T-cell (primary cell): ENCODE measurements at places on chromosomes 2 and 18.

GRCh38 chr18:8139127-8139527 is 470.1 kb upstream of the RAB12 start:
- H3K4me1 ChIP-seq, result no peaks in the 10 kb centered on the region
- no peak for DNase-seq
- H3K27ac ChIP-seq, result no peak overlapping the region
- no peak overlapping the region for H3K4me3 ChIP-seq
- H3K27me3 ChIP-seq, result no peaks in the 10 kb centered on the region

GRCh38 chr18:76052227-76052595 is 442.8 kb downstream of the ZNF516 start:
- no peak overlapping the region for H3K4me3 ChIP-seq
- no peak for DNase-seq
- no peaks in the 10 kb centered on the region for H3K4me1 ChIP-seq
- H3K36me3 ChIP-seq, result no peaks in the 10 kb centered on the region
- no peak overlapping the region for H3K27ac ChIP-seq

- H3K27me3 ChIP-seq, result peaks cover 16% of the 10 kb centered on the region
- H3K27ac ChIP-seq, result no peak overlapping the region
- H3K4me3 ChIP-seq, result no peak overlapping the region
- no peaks in the 10 kb centered on the region for H3K4me1 ChIP-seq
- no peak for DNase-seq
Measured at GRCh38 chr2:202149936-202150335, 76.9 kb downstream of the KIAA2012 start.

GRCh38 chr2:231003186-231003585 is 7.3 kb downstream of the SPATA3 start:
- no peak for DNase-seq
- no peaks in the 10 kb centered on the region for H3K36me3 ChIP-seq
- H3K27ac ChIP-seq, result no peak overlapping the region

- peaks cover 5% of the 10 kb centered on the region for H3K36me3 ChIP-seq
- no peak overlapping the region for H3K27ac ChIP-seq
- H3K4me3 ChIP-seq, result no peak overlapping the region
Measured at GRCh38 chr2:32807662-32808061, 139.1 kb upstream of the LTBP1 start.

GRCh38 chr2:140454717-140455116 is 1674.5 kb upstream of the NXPH2 start:
- H3K4me3 ChIP-seq, result no peak overlapping the region
- no peaks in the 10 kb centered on the region for H3K4me1 ChIP-seq
- no peak for DNase-seq
- H3K27ac ChIP-seq, result no peak overlapping the region
- H3K36me3 ChIP-seq, result no peaks in the 10 kb centered on the region

DNA sequence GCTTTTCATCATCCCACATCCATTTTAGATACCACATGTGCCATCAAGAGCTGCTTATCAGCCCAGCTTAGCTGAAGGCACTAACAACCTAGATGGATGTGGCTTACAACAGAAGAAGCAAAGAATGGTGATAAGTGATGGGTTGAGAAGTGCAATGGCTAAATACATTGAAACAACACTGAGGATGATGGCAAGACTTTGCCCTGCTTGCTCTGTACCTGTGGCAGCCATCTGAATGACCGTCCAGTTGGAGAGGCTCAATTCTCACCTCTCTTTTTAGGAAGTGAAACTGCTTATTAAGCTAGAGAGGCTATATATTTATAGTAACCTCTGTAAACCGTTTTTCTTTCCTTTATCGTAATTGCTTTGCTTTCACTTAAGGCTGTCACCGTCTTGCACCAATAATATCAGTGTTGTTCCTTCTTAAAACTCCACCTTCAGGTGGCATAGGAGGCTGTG is 5.7 kb downstream of the GPATCH11 start:
- no peak overlapping the region for H3K27ac ChIP-seq
- H3K4me1 ChIP-seq, result peaks cover 4% of the 10 kb centered on the region
- H3K36me3 ChIP-seq, result no peaks in the 10 kb centered on the region
- no peaks in the 10 kb centered on the region for H3K27me3 ChIP-seq
- DNase-seq, result no peak
- no peak overlapping the region for H3K4me3 ChIP-seq

DNA sequence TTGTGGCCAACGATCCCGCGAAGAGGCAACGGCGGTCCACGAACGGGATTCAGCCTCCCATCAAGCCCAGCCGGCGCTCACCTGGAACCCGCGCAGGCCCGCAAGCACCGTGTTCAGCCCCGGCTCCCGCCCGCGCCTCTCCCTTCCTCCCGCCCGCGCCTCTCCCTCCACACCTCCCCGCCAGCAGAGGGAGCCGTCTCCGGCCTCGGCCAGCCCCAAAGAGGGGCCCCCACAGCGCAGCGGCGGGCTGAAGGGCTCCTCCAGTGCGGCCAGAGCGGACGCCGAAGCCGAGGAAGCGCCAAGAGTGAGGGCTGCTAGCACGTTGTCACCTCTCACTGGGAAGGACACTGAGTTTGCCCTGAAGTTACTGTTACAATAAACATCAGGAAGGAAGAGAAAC is 55.3 kb upstream of the LAPTM4A start:
- peaks cover 45% of the 10 kb centered on the region for H3K27me3 ChIP-seq
- no peaks in the 10 kb centered on the region for H3K36me3 ChIP-seq
- H3K4me1 ChIP-seq, result peaks cover 5% of the 10 kb centered on the region
- H3K4me3 ChIP-seq, result no peak overlapping the region
- H3K27ac ChIP-seq, result no peak overlapping the region
- DNase-seq, result no peak

- H3K27ac ChIP-seq, result no peak overlapping the region
- no peak overlapping the region for H3K4me3 ChIP-seq
- no peaks in the 10 kb centered on the region for H3K4me1 ChIP-seq
Measured at GRCh38 chr2:64367444-64368232, 86.3 kb upstream of the LGALSL start.

DNA sequence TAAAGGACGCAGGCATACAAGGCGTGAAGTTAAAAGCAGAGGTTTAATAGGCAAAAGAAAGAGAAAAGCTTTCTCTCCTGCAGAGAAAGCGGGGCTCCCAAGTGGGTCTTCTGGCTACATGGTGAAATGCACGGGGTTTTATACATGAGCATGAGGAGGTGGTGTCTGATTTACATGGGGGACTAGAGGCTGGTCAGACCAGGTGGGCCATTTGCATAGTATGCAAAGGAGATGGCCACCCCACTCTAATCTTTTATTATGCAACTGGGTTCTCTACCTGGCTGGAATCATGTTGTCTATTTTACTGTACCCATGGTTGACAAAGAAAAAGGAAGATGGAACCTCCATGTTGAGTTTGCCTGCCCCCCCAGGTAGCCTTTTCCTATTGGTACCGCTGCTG is 356.2 kb downstream of the KCNJ3 start:
- DNase-seq, result no peak
- no peaks in the 10 kb centered on the region for H3K36me3 ChIP-seq
- H3K4me3 ChIP-seq, result no peak overlapping the region
- no peaks in the 10 kb centered on the region for H3K27me3 ChIP-seq

DNA sequence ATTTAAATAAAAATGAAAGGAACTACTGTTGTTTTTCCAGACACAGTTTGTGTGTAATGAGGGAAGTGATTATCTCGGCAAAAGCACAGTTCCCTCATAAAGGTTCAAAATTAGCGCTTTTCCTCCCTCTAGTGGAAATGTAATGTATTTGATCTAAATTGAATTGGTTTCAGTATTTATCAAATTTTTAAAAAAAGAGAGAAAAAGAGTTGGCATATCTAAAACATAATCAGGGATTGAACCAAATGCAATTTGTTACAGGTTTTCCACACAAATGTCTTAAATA is 37.5 kb downstream of the CMPK2 start:
- H3K4me1 ChIP-seq, result no peaks in the 10 kb centered on the region
- DNase-seq, result no peak
- no peaks in the 10 kb centered on the region for H3K36me3 ChIP-seq
- no peak overlapping the region for H3K27ac ChIP-seq

DNA sequence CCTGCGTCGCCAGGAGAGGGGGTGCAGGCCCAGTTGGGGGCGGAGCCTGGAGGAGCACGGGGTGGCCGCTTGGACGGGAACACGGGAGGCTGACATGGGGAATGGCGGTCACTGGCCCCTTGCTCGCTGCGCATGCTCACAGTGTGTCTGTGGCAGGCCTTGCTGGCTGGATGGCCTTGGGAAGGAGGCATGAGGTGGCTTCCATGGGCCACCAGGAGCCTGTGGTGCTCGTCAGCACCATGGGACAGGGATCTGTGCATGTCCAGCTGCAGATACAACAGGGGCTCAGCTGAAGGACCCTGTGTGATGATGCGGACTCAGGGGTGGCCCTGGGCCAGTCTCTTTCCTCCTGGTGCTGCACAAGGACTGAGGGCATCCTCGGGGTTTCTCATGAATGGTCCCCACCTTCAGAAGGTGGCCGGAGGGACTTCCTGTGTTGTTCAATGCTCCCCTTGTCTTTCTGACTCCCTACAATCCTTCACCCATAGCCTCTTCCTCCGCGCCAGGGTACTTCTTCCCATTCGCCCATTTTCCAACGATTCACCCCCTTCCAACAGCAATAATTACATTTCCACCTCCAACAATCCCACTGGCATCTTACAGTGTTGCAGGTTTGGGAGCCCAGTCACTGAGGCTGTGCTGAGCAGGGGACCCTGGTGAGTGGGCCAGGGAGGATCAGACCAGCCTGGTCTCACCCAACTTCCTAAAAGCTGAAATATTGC is 3.4 kb upstream of the SP140L start:
- no peak overlapping the region for H3K4me3 ChIP-seq
- H3K27ac ChIP-seq, result no peak overlapping the region
- peaks cover 30% of the 10 kb centered on the region for H3K4me1 ChIP-seq

- H3K36me3 ChIP-seq, result no peaks in the 10 kb centered on the region
- H3K4me3 ChIP-seq, result no peak overlapping the region
- H3K4me1 ChIP-seq, result no peaks in the 10 kb centered on the region
- no peak overlapping the region for H3K27ac ChIP-seq
- no peak for DNase-seq
- no peaks in the 10 kb centered on the region for H3K27me3 ChIP-seq
Measured at GRCh38 chr18:32299484-32299883, 109.6 kb downstream of the MEP1B start.

DNA sequence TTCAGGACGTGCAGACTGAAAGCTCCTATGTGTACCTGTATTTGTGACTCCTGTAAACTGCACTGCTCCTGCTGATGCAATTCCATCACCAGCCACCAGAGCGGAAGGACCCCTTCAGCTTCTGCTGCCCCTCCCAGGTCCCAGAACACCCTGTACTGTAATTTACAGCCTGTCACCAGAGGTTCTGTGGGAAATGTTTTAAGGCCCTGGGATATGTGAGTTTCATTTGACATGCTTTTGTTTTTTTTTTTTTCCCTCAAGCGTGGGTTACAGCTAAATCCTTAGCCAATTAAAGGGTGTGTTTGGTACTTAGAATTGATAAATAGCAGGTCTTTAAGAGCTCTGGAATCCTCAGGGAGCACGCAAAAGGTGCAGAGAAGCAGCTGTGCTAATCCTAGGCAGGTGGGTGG is 79.4 kb downstream of the KCTD1 start:
- no peaks in the 10 kb centered on the region for H3K27me3 ChIP-seq
- no peaks in the 10 kb centered on the region for H3K36me3 ChIP-seq
- DNase-seq, result no peak
- no peaks in the 10 kb centered on the region for H3K4me1 ChIP-seq
- H3K27ac ChIP-seq, result no peak overlapping the region

- no peaks in the 10 kb centered on the region for H3K4me1 ChIP-seq
- H3K4me3 ChIP-seq, result no peak overlapping the region
- no peaks in the 10 kb centered on the region for H3K36me3 ChIP-seq
- H3K27ac ChIP-seq, result no peak overlapping the region
- H3K27me3 ChIP-seq, result no peaks in the 10 kb centered on the region
- no peak for DNase-seq
Measured at GRCh38 chr18:27094621-27095020, 90.5 kb downstream of the CHST9 start.

DNA sequence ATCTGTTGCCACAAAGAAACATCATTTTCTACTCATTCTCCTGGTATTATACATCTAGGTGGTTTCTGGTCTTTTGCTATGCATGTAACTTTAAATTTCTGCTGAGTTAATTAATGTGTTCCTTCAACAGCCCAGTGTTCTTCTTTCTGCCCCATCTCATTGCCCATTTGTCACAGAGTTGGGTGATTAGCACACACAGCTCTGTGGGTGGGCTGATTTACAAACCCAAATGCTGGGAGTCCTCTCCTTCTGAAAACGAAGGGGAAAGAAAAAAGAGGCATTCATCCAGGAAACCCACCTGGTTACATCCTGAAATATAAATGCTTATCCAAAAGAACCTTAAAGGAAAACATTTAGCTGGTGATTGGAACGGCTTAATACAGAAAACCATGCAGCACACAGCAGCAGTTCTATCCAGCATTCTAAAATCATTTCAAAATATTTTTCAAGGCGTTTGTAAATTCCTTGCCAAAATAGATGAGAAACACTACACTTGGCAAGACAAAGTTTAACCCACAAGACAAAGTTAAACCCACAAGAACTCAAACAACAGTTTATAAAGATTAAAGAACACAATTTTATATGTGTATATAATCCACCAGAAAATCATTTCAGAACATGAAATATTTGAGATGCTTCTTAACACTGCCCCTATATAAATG is 177.9 kb downstream of the ANTXR1 start:
- no peak for DNase-seq
- H3K4me1 ChIP-seq, result no peaks in the 10 kb centered on the region
- H3K27me3 ChIP-seq, result peaks cover 10% of the 10 kb centered on the region
- H3K36me3 ChIP-seq, result no peaks in the 10 kb centered on the region
- no peak overlapping the region for H3K4me3 ChIP-seq

DNA sequence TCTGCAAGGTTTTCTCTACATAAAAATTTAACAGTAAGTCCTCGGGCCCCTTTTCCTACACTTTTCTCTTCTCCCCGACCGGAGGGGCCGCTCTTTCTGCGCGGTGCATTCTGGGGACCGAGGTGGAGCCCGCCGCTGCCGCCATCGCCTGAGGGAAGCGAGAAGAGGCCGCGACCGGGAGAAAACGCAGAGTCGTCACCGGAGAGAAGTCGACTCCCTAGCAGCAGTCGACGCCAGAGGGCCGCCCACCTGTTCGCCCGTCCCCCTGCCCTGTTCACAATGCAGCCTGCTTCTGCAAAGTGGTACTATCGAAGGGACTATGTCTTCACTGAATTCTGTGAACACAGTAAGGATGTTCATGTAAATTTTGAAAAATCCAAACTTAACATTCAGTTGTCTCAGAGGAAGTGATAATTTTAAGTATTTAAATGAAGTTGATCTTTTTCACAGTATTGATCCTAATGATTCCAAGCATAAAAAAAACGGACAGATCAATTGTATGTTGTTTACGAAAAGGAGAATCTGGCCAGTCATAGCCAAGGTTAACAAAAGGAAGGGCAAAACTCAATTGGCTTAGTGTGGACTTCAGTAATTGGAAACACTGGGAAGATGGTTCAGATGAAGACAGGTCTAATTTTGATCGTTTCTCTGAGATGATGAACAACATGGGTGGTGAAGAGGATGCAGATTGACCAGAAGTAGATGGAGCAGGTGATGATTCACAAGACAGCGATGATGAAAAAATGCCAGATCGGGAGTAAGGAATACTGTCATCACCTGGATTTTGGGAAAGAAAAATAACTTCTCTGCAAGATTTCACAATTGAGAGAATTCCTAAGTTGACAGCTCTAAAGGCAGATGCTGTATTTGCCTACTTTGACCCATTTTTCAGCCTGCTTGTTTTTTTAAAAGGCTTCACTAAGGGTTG is 55.8 kb downstream of the ASXL2 start:
- peaks cover 9% of the 10 kb centered on the region for H3K4me1 ChIP-seq
- peak overlapping the region; percentile 62 for H3K27ac ChIP-seq
- H3K4me3 ChIP-seq, result peak overlapping the region; percentile 5
- H3K36me3 ChIP-seq, result no peaks in the 10 kb centered on the region

GRCh38 chr2:73855526-73855925 is 26.8 kb downstream of the STAMBP start:
- peaks cover 10% of the 10 kb centered on the region for H3K36me3 ChIP-seq
- H3K4me1 ChIP-seq, result no peaks in the 10 kb centered on the region
- no peaks in the 10 kb centered on the region for H3K27me3 ChIP-seq
- H3K4me3 ChIP-seq, result no peak overlapping the region

- H3K27ac ChIP-seq, result peak overlapping the region; percentile 88
- peaks cover 15% of the 10 kb centered on the region for H3K4me1 ChIP-seq
- H3K4me3 ChIP-seq, result peak overlapping the region; percentile 71
Measured at GRCh38 chr18:79068341-79068936, 755 bp upstream of the ATP9B start.
